ENCODE measurements at places on chromosomes 5 and 9. TPM values are rescaled to one million over a fixed set of nuclear protein-coding genes. Genes with fewer than 3 reads are reported as not detected.

GRCh38 chr5:74579215-74579614, 61.3 kb downstream of the ENC1 start:
- H3K36me3 ChIP-seq, result no peaks in the 10 kb centered on the region
- H3K4me3 ChIP-seq, result no peak overlapping the region
- no peak overlapping the region for H3K27ac ChIP-seq
- no peaks in the 10 kb centered on the region for H3K4me1 ChIP-seq

GRCh38 chr5:154487541-154487940, 9.5 kb upstream of the HAND1 start:
- DNase-seq, result no peak
- H3K36me3 ChIP-seq, result no peaks in the 10 kb centered on the region
- peaks cover 58% of the 10 kb centered on the region for H3K27me3 ChIP-seq
- no peak overlapping the region for H3K4me3 ChIP-seq
- peaks cover 18% of the 10 kb centered on the region for H3K4me1 ChIP-seq
- no peak overlapping the region for H3K27ac ChIP-seq

DNA sequence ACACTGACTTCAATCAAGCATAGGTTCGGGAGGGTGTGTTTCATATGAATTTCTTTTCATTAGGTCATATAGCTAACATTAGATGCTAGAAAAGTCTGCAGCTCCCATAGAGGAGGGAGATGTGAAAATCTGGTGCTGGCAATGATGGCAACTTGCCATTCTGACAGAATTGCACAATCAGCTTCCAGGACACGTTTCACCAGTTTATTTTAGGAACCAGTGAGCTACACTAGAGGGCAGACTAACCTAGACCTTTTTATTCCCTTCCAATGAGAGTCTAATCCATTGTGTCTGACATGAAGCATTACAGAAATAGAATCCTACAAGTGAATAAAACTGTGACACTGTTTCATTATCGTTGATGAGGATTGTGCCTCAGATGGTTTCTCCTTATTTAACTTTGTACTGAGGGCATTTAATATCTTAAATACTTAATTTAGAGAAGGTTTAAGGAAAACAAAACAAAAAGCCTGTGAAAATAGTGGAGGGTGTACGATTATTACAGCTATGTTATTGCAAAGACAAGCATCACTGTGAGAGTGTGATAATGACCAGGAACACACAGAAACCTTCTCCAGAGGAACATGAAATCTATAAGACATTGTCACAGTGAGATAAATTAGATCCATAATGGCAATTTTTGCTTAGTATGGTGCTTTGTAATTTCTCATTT, 363.3 kb upstream of the RPS23 start:
- no peak overlapping the region for H3K27ac ChIP-seq
- no peaks in the 10 kb centered on the region for H3K36me3 ChIP-seq
- no peak overlapping the region for H3K4me3 ChIP-seq
- no peaks in the 10 kb centered on the region for H3K27me3 ChIP-seq

GRCh38 chr5:435156-435790, 7.7 kb upstream of the EXOC3 start:
- H3K4me3 ChIP-seq, result no peak overlapping the region
- H3K4me1 ChIP-seq, result no peaks in the 10 kb centered on the region
- DNase-seq, result no peak
- no peaks in the 10 kb centered on the region for H3K36me3 ChIP-seq
- no peaks in the 10 kb centered on the region for H3K27me3 ChIP-seq
- H3K27ac ChIP-seq, result no peak overlapping the region

DNA sequence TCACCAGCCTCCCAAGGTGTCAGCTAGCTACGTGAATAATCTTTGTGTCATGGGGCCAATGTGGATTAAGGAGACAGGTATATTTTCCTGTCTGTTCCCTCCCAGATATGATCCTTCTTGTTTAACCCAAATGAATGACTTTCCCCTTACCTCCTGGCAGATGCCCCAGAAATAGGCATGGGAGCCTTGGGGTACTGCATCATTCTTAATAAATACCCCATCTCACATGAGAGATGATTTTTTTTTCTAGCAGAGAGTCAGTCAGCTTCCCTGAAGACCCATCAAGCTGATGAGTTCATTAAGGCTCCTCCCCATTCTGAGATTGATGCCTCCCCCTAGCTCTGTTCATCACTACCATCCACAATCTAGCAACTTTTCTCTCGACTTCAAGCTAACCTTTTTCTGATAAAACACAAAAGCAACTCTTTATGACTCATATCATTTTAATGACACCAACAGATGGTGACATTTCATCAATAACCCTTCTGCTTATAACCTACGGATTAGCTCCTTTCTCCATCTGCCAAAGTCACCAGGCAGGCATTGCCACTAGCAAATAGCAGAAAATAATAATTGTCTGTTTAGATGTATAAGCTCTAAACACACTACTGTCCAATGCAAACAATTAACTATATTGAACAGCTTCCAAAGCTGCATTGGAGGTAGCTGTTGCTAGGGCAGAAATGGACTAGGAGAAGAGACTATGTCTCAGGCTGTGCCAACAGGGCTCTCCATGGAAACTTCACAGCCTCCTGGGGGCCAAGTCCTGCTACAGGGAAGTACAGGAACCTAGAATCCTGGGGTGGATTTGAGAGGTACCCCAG, 143.7 kb downstream of the ACER2 start:
- H3K27me3 ChIP-seq, result no peaks in the 10 kb centered on the region
- H3K4me1 ChIP-seq, result peaks cover 3% of the 10 kb centered on the region
- H3K36me3 ChIP-seq, result no peaks in the 10 kb centered on the region
- DNase-seq, result no peak
- H3K27ac ChIP-seq, result no peak overlapping the region
- no peak overlapping the region for H3K4me3 ChIP-seq

DNA sequence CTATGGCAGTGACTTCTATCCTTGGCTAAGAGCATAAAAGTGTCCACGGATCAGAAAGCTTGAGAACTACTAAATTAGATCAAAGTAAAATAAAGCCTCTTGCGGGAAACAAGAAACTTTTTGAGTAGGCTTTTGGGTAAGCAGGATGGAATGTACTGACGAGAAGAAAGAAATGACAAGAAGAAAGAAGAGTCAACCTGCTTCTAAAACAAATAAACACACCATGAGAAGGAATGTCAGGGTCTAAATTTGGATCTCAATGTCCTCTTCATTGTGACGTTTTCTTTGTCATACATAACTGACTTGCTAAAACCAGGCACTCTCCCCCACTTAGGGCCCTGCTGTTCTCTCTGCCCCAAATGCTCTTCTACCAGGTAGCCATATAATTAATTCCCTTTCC, 290.1 kb upstream of the PTGER4 start:
- H3K27ac ChIP-seq, result no peak overlapping the region
- no peaks in the 10 kb centered on the region for H3K4me1 ChIP-seq
- DNase-seq, result no peak
- no peaks in the 10 kb centered on the region for H3K36me3 ChIP-seq
- no peak overlapping the region for H3K4me3 ChIP-seq
- no peaks in the 10 kb centered on the region for H3K27me3 ChIP-seq

- no peak overlapping the region for H3K4me3 ChIP-seq
- DNase-seq, result no peak
- no peak overlapping the region for H3K27ac ChIP-seq
These were observed 348 bp downstream of the CATSPER3 start for GRCh38 chr5:134968055-134968454.

DNA sequence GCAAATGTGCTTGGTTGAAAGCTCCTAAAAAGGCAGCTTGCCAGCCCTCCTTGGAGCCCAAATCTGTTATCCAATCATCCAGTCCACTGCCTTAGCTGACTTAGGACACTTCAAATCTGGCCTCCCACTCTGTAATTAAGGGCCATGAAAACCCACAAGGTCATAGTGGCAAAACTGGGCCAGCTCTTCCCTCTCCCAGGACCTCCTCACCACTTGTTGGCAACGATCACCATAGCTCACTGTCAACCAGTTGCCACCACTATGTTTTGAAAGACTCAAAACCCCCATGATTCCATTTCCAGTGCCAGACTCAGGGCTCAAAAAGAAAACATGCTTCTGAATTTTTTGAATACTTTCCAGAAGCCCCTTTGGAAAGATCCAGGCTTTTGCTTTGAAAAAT, 107.5 kb downstream of the NREP start:
- H3K27ac ChIP-seq, result no peak overlapping the region
- H3K4me1 ChIP-seq, result no peaks in the 10 kb centered on the region
- H3K36me3 ChIP-seq, result no peaks in the 10 kb centered on the region
- DNase-seq, result no peak
- no peak overlapping the region for H3K4me3 ChIP-seq

DNA sequence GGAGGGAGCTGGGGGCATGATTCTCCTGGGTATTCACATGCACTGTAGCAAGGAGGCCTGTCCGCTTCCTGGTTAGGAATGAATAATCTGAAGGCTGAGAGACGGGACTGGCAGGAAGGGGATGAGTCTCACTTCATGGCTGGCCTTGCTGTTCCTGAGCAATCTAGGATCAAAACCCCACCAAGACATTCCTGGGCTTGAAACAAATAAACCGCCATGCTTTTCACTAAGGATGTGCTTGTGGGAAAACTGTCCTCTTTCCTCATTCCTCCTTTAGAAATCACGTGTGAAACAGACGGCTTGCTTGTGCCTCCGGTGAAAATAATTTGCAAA, 132.8 kb downstream of the MACROH2A1 start:
- no peak overlapping the region for H3K27ac ChIP-seq
- no peak for DNase-seq
- H3K36me3 ChIP-seq, result no peaks in the 10 kb centered on the region
- no peaks in the 10 kb centered on the region for H3K4me1 ChIP-seq

GRCh38 chr5:5967944-5968343, 410.4 kb downstream of the MED10 start:
- H3K27me3 ChIP-seq, result no peaks in the 10 kb centered on the region
- H3K27ac ChIP-seq, result no peak overlapping the region
- H3K4me3 ChIP-seq, result no peak overlapping the region
- H3K36me3 ChIP-seq, result no peaks in the 10 kb centered on the region
- no peak for DNase-seq

DNA sequence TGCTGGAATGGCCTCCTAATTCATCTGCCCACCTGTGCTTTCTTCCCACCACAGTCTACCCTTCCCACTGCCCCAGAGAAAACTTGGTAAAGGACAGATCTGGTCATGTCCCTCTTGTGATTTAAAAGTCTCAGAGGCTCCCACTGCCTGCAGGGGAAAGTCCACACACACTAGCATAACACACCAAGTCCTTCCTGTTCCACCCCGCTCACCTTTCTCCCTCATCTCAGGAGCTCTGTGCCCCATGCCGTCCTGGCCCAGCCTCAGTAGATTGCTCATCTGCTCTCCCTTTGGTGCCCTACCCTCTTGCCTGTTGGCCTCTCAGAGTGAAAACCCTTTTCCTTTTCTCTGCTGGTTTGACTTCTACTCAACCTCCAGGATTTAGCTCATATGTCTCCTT, 111.4 kb upstream of the MAP3K1 start:
- peaks cover 9% of the 10 kb centered on the region for H3K4me1 ChIP-seq
- H3K27me3 ChIP-seq, result no peaks in the 10 kb centered on the region
- H3K36me3 ChIP-seq, result no peaks in the 10 kb centered on the region
- H3K4me3 ChIP-seq, result no peak overlapping the region
- no peak for DNase-seq
- no peak overlapping the region for H3K27ac ChIP-seq

DNA sequence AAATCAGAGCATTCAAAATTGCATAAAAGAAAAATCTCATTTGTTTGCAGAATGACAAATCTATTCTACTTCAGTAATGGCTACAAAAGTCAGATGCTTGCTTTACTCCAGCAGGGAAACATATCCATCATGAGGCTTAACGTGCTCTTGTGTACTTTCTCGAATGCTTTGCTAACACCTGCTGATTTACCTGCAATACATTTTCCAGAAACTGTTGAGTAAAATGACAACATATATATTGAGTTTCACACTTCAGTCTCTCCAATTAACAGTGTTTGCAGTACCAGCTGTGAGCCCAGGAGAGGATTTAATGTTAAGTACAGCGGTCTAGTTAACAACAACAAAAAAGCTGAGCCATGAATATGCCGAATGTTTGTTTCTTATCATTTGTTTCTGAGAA, 391.5 kb upstream of the SMC2 start:
- no peak for DNase-seq
- H3K4me1 ChIP-seq, result peaks cover 1% of the 10 kb centered on the region
- H3K27ac ChIP-seq, result no peak overlapping the region
- H3K27me3 ChIP-seq, result no peaks in the 10 kb centered on the region
- no peak overlapping the region for H3K4me3 ChIP-seq

DNA sequence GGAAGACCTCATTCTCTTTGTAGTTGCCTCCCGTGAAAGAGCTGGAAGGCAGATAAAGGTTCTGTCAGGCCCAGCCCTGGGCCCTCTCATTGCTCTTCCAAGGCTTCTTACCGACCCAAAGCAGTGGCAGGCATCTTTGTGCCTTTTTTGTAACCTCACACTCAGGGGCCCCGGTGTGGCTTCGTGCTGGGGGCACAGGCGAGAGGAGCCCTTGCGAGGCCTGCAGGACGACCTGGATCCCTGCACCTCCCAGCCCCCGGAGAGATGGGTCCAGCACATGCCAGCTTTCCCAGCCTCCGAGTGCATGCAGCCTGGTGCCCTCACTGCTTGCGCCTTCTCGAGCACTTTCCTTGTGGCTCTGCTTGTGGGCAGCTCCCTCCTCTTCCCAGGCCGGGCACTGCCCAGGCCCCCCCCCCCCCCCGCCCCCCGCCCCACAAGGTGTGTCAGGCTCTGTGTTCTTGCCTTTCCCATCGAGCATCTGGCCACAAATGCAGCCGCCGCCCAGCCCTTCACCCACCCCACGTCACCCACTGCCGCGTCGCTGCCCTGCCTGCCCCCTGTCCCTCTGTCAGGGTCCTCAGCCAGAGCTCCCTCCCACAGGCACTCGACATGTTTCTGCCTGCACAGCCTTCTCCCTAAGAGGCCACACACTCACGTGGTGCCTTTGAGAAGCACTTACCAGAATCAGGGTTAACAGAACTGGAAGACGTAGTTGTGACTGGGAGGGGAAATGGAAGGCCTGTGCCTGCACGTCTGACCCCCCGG, 63.7 kb upstream of the CACNA1B start:
- no peak for DNase-seq
- H3K4me1 ChIP-seq, result no peaks in the 10 kb centered on the region
- no peak overlapping the region for H3K27ac ChIP-seq
- peaks cover 45% of the 10 kb centered on the region for H3K36me3 ChIP-seq

GRCh38 chr5:149537374-149537975, 13.8 kb downstream of the CSNK1A1 start:
- H3K27me3 ChIP-seq, result no peaks in the 10 kb centered on the region
- H3K36me3 ChIP-seq, result peaks cover 3% of the 10 kb centered on the region
- peaks cover 3% of the 10 kb centered on the region for H3K4me1 ChIP-seq
- no peak overlapping the region for H3K4me3 ChIP-seq
- DNase-seq, result no peak

SAXO1 gene
- not detected for total RNA-seq

SH2D3C gene
- 6.4 TPM for total RNA-seq

SYK gene
- 5.6 TPM for total RNA-seq

PAEP gene
- not detected for total RNA-seq

RGP1 gene
- total RNA-seq, result 21.8 TPM

MYMK gene
- not detected for total RNA-seq

ADAMTS12 gene
- 12.3 TPM for total RNA-seq

SPATA31D4 gene
- not detected for total RNA-seq

LCN6 gene
- total RNA-seq, result not detected

MARVELD2 gene
- total RNA-seq, result 31.4 TPM
